ENCODE measurements at places on chromosomes 6 and 20. TPM values are rescaled to one million over a fixed set of nuclear protein-coding genes. Genes with fewer than 3 reads are reported as not detected.

The GRIK2 gene
- total RNA-seq: 0.12 TPM

The SCUBE3 gene
- total RNA-seq: 0.88 TPM

The ANGPT4 gene
- 0.05 TPM for total RNA-seq

The SLC22A7 gene
- not detected for total RNA-seq

The SLC16A10 gene
- 0.41 TPM for total RNA-seq

The MEI4 gene
- total RNA-seq: not detected

The SIRPD gene
- not detected for total RNA-seq

DNA sequence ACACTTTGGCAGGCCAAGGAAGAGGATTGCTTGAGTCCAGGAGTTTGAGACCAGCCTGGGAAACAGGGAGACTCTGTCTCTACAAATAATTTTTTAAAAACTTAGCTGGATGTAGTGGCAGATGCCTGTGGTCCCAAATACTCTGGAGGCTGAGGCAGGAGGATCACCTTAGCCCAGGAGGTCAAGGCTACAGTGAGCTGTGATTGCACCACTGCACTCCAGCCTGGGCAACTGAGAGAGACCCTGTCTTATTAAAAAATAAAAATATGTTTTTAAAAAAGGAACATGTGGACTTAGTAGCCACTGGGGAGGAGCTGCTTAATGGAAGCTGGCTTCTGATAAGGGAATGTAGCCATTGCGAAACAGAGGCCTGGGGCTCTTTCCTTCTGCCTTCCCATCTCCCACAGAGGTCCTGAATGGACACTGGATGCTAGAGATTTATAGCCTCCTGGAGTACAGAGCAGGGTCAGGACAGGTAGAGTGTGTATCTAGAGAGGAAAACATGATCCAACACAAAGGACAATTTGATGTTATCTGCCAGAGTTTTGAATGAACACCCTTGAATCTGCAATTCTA, 21.7 kb upstream of the GMNN start:
- no peak for DNase-seq

- DNase-seq: no peak
Measured at GRCh38 chr6:162387718-162388382, 339.7 kb downstream of the PRKN start.

- no peak for DNase-seq
Measured at GRCh38 chr6:166437661-166438060, 54.9 kb upstream of the MPC1 start.

DNA sequence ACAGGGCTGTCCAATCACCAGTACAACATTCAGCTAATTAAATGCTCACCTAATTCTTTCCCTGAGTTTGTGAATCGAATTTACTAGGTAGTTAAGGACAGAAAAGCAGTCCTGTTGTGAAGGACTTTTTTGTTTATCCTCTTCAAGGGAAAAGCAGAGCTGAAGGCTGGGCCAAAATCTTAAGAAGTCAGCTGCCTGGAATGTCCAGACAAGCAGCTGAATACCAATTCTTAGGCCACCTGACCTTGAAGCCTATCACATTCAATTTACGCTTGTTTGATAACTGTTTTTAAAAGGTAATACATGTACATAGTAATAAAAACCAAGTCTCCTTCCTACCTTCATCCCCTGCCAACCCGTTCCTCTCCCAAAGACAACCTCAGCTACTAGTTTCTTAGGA, 56.4 kb downstream of the UQCC1 start:
- no peak for DNase-seq

DNA sequence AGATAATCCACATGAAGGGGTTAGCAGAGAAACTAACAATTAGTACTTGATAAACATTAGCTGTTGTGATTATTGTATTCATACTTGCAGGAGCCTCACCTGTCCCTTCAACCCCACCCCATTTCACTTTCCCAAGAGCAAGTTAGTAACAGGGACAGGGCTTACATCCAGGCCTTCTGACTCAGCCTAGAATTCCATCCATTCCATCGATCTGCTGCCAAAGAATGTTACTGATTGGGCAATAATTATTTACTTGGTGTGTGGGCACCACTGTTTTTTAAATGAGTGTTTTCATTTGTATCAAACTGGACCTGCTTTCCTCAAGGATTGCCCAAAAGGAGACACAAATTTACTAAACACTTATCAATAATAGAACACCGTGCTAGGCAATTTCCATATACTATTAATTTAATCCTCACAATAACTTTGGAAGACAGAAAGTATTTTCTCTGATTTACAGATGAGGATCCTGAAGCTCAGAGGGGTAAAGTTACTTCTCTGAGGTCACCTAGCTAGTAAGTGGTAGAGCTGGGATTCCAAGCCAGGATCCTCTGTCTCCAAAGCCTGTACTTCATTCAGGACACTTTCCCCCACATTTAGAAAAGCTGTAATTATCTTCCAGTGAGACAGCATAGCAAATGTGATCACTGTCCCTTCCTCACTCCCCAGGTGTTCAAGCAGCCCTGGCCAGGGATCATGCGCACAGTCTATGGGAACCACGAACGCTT, 32.8 kb downstream of the GSS start:
- peak; percentile 75 for DNase-seq

DNA sequence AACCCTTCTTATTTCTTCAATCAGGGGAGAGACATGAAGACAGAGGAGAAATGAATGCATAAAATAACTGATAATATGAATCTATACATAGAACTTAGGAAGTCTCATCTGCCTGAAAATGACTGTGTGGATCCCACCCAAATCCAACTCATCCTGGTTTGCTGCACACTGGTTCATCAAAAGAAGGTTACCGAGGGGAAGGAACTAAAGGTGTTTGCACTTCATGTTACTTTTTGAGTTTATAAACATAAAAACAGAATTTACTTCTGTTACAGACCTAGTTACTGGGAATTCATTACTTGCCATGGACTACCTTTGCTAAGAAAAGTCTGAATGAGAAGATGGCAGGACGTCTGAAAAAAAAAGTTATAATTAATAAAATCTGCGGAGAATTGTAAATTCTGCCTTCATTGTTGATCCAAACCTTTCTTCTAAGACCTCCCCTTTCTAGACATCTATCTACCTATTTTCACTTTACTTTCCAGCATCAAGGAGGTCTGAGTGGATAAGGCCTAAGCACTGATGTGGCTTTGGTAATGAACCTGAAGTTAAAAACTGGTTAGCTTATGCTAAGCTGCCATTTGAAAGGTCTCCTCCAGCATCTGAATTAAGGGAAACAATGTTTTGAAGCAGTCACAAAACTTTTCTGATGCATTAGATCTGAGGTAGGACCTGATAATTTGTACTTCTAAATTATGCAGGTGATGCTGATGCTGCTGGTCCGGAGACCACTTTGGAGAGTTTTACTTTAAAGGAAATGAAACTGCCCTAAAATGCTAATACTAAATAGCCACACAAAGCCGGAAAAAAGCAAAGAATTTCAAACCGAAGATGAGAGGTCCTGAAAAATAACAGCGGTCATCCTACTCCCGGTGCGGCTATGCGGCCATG, 84.0 kb downstream of the HFE start:
- DNase-seq: no peak

GRCh38 chr6:69647726-69648125, 149.1 kb downstream of the LMBRD1 start:
- no peak for DNase-seq

DNA sequence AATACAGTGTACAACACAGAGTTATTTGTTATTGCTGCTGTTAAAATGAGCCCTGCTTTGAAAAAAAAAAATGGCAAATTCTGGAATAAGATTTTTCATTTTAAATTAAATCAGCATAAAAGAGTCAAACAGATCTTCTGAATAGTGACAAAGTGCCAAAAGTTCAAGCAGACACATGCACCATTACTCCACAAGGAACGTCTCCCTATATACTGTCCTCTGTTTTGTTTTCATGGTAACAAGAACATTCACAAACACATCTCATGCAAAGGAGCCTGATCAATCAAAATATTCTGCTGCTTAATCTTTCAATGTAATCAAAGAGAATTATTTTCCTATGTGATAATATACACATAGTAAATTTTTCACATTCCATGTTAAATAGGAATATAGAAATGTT, 2.7 kb downstream of the HIVEP2 start:
- DNase-seq: no peak

- DNase-seq: no peak
Measured at GRCh38 chr20:10336959-10337729, 96.9 kb downstream of the MKKS start.

GRCh38 chr6:113969888-113970804, 802 bp downstream of the HDAC2 start:
- peak; percentile 18 for DNase-seq

DNA sequence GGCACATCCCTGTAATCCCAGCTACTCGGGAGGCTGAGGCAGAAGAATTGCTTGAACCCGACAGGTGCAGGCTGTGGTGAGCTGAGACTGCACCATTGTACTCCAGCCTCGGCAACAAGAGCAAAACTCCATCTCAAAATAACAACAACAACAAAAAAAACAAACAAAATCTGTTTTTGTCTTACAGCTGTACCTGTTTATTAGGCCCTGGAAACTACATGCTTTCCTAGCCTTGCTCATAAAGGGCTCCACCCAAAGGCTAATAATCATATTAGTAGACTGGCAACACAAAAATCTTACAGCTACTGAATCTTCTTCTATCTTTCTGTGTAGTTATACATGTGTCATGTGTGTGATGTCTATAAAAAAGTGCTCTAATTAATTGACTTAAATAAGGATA, 503.9 kb upstream of the EYS start:
- DNase-seq: no peak

GRCh38 chr6:106069478-106069877, 16.7 kb upstream of the PRDM1 start:
- DNase-seq: peak; percentile 76

All from A172 (cell line).